ENCODE measurements at places on chromosomes 7 and 10.

GRCh38 chr7:99403764-99404163, 4.6 kb downstream of the PDAP1 start:
- no peak for DNase-seq

DNA sequence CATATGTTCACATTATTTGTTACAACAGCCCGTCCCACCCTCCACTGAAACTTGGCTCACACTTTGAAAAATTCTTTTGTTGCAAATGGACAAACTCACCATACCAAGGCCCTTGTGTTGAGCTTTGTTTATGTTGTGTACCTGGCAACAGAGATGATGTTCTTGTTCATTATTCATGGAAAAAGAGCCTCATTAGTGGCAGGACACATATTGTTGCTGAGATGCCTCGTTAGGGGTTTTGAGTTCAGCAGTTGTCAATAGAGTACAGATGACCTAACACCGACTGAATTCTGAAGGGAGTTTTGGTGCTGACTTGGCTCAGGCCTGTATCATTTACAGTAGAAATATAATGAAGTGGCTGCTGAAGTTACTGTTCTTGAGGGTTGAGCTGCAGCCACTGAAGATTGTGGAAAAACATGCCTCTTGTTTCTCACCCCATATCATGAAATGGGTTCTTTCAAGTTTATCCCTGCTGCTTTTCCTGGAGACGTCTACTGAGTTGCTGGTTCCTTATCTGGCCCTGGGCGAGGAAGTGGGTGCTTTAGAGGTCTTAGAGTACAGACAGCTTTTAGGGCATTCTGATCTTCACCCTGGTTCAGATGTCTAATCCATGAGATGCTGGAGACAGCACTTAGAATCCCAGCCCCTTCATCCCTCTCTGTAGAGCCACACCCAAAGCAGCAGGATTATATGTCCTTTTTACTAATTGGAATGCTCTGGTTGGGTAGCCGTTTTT, 149.7 kb downstream of the WNT2 start:
- no peak for DNase-seq

DNA sequence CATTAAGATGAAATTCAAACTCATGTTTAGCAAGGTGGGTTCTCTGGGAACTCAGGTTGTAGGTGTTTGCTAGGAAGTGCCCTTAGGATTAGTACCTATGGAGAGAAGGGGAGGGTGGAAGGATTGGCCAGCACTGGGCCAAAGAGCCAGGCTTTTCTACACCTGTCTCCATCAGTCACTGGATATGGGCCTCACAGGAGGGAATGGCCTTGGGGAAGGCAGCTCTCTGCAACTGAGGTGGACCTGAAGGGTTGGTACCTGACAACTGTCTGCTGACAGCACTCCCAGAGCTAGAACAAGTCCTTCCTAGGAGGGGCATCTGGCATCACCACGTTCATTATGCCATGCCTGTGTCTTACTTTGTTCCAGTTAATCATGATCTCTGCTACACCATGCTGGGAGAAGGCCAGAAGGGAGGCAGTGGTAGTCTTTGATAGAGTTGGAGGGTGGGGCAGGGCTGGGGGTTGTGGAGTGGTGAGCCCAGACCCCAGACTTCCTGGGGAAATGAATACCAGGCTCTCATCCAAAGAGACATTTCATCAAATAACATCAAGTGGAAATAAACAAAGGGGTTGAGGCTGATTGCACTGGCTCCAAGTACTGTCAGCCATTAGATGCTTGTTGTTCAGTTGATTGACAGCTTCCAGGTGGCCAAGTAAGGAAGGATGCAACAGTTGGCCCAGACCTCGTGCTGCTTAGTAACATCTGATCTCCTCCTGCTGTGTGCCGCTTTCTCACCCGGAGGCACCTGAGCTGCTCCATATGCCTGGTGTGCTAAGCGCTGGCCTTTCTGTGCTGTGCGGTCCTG, 70.6 kb upstream of the PIK3CG start:
- DNase-seq = no peak

- DNase-seq = no peak
These were observed 1307.6 kb downstream of the XPNPEP1 start for GRCh38 chr10:108615576-108616320.

DNA sequence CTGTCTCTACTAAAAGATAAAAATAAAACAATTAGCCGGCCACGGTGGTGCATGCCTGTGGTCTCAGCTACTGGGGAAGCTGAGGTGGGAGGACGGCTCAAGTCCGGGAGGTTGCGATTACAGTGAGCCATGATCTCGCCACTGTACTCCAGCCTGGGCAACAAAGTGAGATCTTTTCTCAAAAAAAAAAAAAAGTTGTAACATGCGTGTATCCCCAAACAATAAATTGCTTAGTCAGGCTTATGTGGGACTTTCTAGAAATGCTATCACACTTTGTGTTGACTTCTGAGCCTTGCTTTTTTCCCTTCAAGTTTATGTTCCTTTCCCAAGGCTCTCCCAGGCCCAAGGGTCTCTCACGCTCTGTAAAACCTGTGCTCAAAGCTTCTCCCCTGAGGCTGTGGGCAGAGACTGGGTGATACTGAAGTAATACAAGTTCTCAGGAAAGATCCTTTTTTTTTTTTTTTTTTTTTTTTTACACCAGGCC, 88.0 kb upstream of the TNS3 start:
- no peak for DNase-seq

- DNase-seq = no peak
These were observed 1.9 kb downstream of the PLA2G12B start for GRCh38 chr10:72952642-72953158.

DNA sequence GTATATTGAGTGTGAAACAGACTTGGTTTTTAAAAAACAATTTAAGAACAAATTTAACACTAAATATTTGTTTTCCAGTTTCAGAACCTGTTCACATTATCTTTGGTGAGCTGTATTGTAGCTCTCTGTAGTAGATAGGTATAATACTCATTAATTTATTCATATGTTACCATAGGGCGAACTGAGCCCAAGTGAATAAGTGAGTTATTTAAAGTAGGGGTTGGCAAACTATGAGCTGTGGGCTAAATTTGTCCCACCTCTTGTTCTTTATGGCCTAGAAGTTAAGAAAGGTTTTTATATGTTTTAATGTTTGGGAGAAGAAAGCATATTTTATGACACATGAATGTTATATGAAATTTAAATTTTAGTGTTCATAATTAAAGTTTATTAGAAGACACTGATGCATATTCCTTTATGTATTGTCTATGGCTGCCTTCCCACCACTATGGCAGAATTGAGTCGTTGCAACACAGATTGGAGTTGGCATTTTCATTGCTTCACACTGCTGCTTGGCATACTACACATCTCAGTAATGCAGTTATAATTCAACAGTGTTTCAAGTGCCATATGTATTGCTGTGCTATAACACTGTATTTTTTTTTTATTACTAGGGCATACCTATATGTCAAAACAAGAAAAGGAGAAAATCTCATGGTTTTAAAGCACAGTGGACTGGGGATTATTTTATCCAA, 146.5 kb downstream of the ADK start:
- no peak for DNase-seq

DNA sequence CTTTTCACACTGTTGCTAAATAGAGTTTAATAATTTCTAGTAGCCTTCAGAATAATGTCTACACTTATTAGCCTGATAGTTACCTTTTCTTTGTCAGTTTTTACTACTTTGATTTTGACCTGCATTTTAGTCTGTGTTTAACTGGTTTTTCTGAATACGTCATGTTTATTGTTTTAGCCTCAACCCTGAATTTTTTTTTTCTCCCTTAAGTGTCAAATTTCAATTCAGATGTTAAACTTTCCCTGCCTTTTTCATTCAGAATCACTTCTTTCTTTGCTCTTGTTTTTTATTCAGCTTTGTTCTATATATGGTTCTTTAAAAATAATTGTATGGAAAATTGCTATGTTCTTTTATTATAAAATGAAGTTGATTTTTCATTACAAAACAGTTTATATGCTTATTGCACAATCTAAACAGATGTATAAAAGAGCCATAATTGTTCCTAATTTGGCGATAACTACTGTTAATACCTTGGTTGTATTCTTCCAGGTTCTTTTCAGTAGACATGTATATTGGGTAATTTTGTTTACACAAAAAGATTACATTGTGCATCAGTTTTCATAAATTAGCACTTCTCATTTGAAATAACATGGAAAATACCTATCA, 159.7 kb downstream of the ADK start:
- DNase-seq = no peak

GRCh38 chr7:87339373-87339897, 6.0 kb upstream of the CROT start:
- no peak for DNase-seq

DNA sequence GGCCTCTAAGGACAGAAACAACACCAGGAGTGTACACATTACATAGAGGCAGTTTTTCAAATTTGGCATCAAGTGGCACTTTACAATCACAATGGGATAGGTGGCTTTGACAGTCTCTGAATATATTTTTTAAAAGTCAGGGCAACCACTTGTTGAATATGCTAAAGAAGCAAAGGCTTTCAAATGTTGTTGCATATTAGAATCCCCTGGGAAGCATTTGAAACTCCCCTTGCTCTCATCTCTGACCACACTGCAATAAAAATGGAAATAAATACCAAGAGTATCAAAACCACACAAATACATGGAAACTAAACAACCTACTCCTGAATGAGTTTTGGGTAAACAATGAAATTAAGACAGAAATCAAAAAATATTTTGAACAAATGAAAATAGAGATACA, 106.5 kb upstream of the RAB11FIP2 start:
- no peak for DNase-seq
